Pulmonary artery endothelial cell (primary cell): ENCODE measurements at places on chromosomes 6 and 20. TPM values are rescaled to one million over a fixed set of nuclear protein-coding genes. Genes with fewer than 3 reads are reported as not detected.

Gene ARMH2
- not detected in 2 replicates for total RNA-seq

Gene WFDC10B
- total RNA-seq: not detected in 2 replicates

Gene SAPCD1
- total RNA-seq: 0.78 and 0.92 TPM in 2 replicates

Gene CRIP3
- not detected in 2 replicates for total RNA-seq

Gene GZF1
- 11.8 and 35.7 TPM in 2 replicates for total RNA-seq

Gene SEC23B
- total RNA-seq: 49.2 and 64.4 TPM in 2 replicates

Gene TMEM217
- 8.8 and 15.5 TPM in 2 replicates for total RNA-seq

Gene HTR1E
- total RNA-seq: not detected in 2 replicates

Gene SPEF1
- 0.13 TPM in 1 of 2 replicates, not detected in the other for total RNA-seq

Gene PXDC1
- 96.0 and 104 TPM in 2 replicates for total RNA-seq

Gene SOBP
- total RNA-seq: 2.6 and 2.8 TPM in 2 replicates

Gene NOL4L
- total RNA-seq: 10.3 and 11.5 TPM in 2 replicates

Gene HLA-DRB5
- total RNA-seq: not detected in 2 replicates

Gene SULF2
- 64.6 and 120 TPM in 2 replicates for total RNA-seq

Gene OR12D3
- not detected in 2 replicates for total RNA-seq

Gene CFB
- 3.4 and 4.0 TPM in 2 replicates for total RNA-seq
